EH (cell line): ENCODE measurements at places on chromosomes 13 and 19.
A peak's percentile ranks its signal among the peaks of the same experiment; 100 is the strongest.

DNA sequence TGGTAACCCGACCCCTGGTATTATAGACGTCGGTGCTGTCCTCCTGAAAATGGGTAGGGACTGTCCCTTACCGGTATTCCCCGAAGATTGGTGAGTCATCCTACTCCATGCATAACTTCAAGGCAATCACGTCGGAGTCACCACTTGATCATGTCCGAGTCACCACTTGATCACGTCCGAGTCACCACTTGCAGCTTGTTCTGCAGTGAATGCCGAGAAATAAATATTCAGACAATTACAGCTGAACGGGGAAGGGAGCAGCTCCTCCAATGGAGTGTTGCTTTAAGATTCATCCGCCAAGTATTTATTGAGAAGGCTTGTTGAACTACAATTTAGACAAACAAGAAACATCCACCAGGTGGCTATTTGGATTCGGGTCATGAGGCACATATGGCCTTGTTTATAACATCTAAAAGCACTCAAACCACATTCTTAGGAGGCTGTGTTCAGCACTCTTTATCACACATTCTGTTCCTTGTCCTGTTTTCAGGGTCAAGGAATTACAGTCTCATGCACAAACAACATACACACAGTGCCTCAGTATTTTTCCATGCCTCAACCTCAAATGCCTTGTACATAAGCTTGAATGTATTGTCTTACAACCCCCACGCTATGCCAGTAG, 43.1 kb downstream of the ZNF726 start:
- peak; percentile 86 for DNase-seq

GRCh38 chr19:38806371-38806770, 6.4 kb downstream of the LGALS4 start:
- no peak for DNase-seq

GRCh38 chr19:8438236-8438635, 6.5 kb upstream of the HNRNPM start:
- no peak for DNase-seq

DNA sequence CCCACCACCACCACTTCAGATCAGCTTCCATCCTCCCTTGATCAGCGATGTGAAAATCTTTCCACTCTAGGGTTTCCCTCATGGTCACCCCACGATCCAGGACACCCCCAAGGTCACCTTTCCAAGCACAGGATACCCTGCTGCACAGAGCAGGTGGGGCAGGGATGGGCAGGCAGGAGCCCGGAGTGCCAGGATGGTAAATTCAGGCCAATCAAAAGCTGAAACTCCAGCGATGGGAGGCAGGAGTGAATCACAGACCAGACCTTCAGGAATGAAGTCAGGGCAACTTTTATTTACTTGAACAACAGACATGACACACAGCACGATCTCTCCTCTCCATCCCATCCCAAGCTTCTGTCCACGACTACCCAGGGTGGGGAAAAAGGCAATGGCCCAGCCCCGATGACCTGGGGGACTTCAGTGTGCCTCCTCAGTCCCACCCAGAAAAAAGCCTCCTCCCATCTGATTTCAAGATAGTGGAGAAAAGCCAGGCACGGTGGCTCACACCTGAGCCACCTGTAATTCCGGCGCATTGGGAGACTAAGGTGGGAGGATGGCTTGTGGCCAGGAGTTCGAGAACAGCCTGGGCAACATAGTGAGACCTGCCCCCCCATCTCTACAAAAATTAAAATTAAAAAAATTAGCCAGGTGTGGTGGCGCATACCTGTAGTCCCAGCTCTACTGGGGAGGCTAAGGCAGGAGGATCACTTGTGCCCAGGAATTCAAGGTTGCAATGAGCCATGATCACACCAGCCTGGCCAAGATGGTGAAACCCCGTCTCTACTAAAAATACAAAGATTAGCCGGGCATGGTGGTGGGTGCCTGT, 39.2 kb downstream of the ZSWIM4 start:
- DNase-seq: peak; percentile 81

DNA sequence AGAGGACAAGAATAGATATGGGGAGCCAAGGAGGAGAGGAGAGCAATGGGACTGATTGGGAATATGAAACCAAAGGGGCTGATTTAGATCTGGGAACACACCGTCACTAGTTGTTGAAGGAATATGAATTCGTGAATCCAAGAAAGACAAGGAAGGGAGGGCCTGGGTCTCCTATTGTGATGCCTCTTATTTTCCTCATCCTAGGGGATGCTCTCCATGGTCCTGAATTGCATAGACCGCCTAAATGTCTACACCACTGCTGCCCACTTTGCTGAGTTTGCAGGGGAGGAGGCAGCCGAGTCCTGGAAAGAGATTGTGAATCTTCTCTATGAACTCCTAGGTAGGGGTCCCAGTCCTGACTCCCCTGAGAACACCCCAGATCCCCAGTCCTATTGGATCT, 21.5 kb downstream of the RYR1 start:
- DNase-seq: peak; percentile 39

GRCh38 chr13:28501547-28501946, 6.6 kb upstream of the FLT1 start:
- peak; percentile 48 for DNase-seq

GRCh38 chr19:29381353-29382203, 144.2 kb upstream of the VSTM2B start:
- DNase-seq: no peak

DNA sequence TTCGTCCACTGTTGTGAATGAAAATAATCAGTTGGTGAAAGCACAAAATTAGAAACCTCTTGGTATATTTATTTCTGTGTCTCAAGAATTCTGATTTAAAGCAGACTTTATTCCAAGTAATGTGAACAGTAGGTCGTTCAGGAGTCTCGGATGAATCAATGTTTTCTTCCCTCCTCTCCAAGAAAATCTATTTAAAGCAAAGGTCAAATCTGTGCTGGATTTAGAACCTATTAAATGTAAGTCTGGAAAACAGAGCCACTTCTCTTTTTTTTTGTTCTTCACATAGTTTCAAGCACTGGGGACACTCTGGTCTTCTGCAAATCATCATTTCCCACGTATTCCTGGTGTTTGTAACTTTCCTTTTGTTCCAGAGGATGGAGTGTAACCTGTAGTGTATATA, 312.7 kb downstream of the ATP8A2 start:
- no peak for DNase-seq

DNA sequence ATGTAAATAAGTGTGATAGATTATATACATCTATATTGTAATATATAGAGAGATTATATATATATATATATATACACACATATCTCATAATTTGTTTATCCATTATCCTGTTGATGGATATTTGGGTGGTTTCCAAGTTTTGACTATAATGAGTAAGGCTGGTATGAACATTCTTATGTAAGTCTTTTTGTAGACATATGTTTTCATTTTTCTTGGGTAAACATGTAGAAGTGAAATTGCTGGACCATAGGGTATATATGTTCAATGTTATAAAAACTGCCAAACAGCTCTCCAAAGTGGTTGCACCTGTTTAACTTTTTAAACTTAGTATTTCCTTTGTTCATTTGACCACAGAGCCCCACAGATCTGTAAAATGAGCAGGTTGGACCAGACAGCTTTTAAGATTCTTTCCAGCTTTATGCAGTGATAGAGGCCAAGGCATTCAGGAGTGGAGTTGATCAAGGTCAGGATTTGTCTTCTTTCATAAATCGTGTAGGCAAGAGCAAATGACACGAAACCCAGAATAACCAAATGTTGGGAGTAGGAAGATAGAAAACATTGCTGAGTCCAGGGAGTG, 21.7 kb upstream of the KATNAL1 start:
- no peak for DNase-seq

DNA sequence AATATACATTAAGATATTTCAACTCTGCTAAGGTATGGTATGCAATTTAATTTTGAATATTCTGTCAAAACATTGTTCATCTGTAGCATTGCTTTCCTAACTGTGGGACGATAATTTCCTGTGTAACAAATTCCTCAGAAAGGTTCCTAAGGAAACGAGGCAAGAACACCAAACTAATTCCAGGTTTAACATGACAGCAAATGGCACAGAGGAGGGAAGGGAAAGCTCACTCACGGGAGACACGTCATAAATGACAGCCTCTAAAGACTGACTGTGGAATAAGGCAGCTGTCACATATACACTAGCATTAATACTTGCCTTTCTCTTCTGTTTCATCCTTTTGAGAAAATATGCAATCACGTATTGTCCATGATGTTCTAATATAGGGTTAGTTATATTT, 380.6 kb downstream of the LIG4 start:
- no peak for DNase-seq

- DNase-seq: peak; percentile 39
These were observed 14.2 kb downstream of the FBXO46 start for GRCh38 chr19:45716359-45717130.

- no peak for DNase-seq
These were observed 425.5 kb downstream of the RFC3 start for GRCh38 chr13:34243403-34243802.

DNA sequence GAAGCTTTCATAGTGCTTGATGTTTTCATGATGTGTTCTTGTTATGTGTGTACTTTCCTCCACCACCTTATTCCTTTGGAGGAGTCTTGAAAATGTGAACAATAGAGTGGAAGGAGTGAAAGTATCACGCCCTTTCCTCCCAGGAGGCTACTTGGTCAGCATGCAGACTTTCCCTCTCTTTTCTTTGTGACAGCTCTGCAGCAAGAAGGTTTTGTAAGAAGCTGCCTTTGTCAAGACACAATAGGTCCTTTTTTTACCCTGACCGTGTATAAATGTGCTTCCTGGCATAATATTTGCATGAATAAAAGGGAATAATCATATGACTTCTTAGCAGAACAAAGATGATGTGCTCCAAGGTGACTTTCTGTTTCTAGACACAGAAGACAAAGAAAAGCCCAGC, 882.6 kb upstream of the SLITRK5 start:
- no peak for DNase-seq

GRCh38 chr19:43618921-43619261, 538 bp downstream of the ZNF428 start:
- no peak for DNase-seq

DNA sequence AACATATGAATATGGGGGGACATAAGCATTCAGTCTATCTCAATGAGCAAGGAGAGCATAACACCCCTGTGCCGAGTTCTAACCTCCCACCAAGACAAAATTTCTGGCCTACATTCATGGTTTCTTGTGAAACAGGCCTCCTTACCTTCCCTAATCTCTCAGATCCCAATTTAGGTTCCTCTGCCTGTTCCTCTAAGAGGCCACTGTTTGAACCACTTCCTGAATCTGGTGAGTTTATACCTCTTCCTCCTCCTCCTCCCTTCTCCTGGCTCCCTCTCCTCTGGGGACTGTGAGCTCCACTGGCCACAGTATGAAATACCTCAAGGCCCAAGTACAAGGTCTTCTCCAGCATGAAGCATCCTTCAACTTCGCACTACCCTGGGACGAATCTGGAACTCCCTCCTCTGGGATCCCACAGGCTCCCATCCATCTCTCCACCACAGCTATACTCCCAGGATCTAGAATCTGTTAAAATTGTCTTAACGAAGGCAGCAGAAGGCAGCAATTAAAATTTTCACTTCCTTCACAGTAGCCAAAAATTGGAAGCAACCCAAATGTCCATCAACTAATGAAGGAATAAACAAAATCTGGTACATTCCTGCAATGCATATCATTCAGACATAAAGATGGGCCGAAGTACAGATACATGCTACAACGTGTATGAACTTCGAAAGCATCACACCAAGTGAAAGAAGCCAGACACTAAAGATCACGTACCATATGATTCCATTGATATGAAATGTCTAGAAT, 7.8 kb upstream of the SIGLECL1 start:
- no peak for DNase-seq

DNA sequence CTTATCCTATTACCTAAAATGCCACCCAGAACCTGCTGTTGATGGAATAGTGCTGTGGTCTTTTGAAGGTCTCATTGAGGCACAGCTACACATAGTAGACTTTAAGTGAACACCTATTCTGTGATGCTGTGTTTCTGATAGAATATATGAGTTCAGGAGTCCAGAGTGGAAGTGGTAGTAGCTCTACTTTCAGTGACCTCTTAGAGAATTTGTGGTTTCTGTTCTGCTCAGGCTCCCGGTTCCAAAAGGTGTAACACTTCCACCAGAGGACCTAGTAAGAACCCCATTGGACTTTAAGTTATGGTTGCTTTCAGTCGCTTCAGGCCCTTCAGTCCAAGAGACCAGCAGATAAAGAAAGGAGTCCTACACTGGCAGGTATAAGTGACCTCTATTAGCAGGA, 11.4 kb upstream of the MYCBP2 start:
- DNase-seq: no peak

GRCh38 chr19:8615024-8615423, 4.5 kb upstream of the ADAMTS10 start:
- no peak for DNase-seq

DNA sequence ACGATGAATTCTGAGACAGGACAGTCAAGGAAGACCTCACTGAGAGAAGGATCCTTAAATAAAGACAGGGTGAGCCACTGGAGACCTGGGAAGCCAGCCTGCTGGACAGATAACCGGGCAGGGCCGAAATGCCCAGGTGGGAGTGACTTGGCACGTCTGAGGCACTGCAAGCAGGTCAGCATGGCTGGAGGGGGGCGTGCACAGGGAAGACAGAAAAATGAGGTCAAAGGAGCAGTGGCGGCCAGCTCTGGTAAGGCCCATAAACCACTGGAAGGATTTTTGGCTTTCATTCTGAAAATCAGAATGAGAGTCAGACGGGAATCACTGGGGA, 5.8 kb upstream of the ATP1A3 start:
- DNase-seq: no peak

- peak; percentile 66 for DNase-seq
These were observed 3.9 kb upstream of the ACOD1 start for GRCh38 chr13:76944456-76944855.

DNA sequence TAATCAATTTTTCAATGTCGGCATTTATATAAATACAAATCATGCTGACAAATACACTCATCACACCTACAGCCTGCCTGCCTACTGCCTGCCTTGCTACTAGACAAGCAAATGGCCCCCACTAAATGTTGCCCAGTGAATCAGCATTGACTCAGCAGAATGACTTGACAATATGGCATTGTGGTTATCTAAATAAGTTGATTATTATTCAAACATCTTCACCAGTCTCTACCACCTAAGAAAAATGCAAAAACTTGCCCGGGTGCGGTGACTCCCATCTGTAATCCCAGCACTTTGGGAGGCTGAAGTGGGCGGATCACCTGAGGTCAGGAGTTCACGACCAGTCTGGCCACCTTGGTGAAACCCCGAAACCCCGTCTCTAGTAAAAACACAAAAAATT, 296.1 kb downstream of the PCDH9 start:
- peak; percentile 27 for DNase-seq

- peak; percentile 67 for DNase-seq
These were observed 23.0 kb upstream of the LAMP1 start for GRCh38 chr13:113273851-113274590.

- no peak for DNase-seq
These were observed 2.1 kb downstream of the CEBPA start for GRCh38 chr19:33300009-33300893.

GRCh38 chr19:28847468-28847867, 365.5 kb downstream of the UQCRFS1 start:
- peak; percentile 32 for DNase-seq

DNA sequence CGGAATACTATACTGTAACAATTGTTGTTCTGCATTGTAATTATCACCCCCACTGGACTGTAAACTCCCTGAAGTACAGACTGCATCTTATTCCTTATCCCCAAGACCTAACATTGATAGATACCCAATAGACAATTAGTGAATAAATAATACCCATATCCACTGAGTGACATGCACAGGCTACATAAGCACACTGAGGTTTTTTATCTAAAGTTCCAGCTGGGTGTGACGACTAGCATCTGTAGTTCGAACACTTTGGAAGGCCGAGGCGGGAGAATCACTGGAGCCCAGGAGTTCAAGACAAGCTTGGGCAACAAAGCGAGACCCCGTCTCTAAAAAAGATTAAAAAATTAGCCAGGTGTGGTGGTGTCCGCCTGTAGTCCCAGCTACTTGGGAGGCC, 2.5 kb downstream of the KPNA3 start:
- no peak for DNase-seq
